Liver (tissue), 10 donors: ENCODE measurements at places on chromosomes 7 and 10.

DNA sequence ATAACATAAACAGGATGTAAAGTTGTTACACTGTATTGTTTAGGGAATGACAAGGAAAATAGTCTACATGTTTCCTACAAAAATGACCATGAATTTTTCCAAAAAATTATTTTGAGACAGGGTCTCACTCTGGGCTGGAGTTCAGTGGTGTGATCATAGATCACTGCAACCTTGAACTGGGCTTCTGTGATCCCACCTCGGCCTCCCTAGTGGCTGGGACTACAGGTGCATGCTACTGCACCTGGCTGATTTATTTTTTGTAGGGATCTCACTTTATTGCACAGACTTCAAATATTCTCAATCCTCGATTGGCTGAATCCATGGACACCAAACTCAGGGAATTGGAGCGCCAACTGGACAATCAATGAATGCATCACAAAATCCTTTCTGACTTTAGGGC, 6.6 kb downstream of the CHCHD2 start:
- no peak for DNase-seq

- no peak for DNase-seq
Observed at GRCh38 chr10:30185916-30186315, 126.5 kb upstream of the JCAD start.

GRCh38 chr7:54991341-54991740, 27.5 kb upstream of the EGFR start:
- DNase-seq: no peak

- DNase-seq: no peak
Observed at GRCh38 chr10:118395947-118396346, 53.8 kb upstream of the FAM204A start.

DNA sequence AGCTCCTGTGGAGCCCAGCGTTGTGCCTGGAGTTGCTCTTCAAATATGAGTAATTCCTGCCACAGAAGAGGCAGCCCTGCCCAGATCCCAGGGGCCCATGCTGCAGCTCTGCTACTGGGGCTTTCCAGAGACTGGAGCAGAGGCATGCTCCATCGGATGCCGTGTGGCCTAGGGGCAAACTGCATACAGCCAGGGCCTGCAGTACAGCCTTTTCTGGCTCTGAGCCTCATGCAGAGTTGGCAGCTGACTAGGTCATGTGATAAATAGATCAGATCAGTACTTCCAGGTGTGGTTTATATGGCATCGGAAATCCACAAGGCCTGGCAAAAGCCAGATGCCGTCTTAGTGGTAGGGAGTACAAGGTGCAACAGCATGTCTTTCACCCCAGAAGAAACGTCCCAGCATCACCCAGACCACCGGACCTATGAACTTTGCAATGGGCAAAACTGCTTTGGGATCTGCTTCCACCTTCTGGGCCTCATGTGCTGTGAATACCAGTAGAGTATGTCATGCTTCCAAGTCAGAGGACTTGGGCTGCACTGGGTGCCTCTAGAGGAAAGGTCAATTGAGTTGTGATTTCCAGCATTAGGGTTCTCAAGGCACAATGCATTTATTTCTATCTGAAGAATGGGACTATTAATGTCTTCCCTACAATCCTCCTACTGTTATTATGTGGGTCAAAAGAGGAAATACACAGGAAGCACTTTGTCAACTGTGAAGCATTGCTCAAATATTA, 250.7 kb upstream of the ZNF32 start:
- DNase-seq: no peak
